Articular chondrocyte of knee joint (primary cell): ENCODE measurements at places on chromosomes 4 and X. TPM values are rescaled to one million over a fixed set of nuclear protein-coding genes. Genes with fewer than 3 reads are reported as not detected.

The PROM1 gene
- total RNA-seq: not detected in 2 replicates

The ARHGAP4 gene
- 1.2 and 1.7 TPM in 2 replicates for total RNA-seq

The CCDC158 gene
- total RNA-seq: 6.7 and 6.9 TPM in 2 replicates

The QRFPR gene
- not detected in 2 replicates for total RNA-seq

The IL3RA gene
- 0.13 and 0.76 TPM in 2 replicates for total RNA-seq
